WTC11 (cell line): ENCODE measurements at places on chromosomes 7 and 10. TPM values are rescaled to one million over a fixed set of nuclear protein-coding genes. Genes with fewer than 3 reads are reported as not detected.

The WDFY4 gene
- total RNA-seq = 0.13 to 0.25 TPM (median 0.21 TPM) in 3 replicates

The HSPA12A gene
- 5.0 to 7.2 TPM (median 5.2 TPM) in 3 replicates for total RNA-seq

The CYP2C8 gene
- 0.46 to 0.81 TPM (median 0.69 TPM) in 3 replicates for total RNA-seq

The DDIT4 gene
- total RNA-seq = 118 to 158 TPM (median 153 TPM) in 3 replicates

The CHN2 gene
- total RNA-seq = 5.0 to 6.6 TPM (median 5.9 TPM) in 3 replicates

The ZMIZ2 gene
- total RNA-seq = 97.0 to 102 TPM (median 99.1 TPM) in 3 replicates

The FAM25A gene
- total RNA-seq = not detected in 3 replicates

DNA sequence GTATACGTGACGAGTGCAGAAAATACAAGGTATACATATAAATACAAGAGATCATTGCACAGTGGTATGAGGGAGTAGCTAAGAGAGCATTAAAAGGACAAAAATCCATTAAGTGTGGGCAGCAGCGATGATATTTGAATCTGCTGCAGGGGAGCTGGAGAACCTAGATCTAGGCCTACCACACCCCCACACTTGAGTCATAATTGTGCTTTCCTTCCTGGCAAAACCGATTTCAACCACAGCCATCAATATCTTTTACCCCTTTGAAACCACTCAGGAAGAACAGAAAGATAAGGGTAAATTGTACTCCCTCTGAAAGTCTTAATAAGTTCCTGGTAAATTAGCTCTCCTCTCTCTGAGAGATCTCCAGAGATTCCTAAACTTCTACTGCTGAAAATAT lies 345.0 kb downstream of the SORCS1 start:
- H3K4me1 ChIP-seq = peaks cover 7% of the 10 kb centered on the region
- H3K27me3 ChIP-seq = no peaks in the 10 kb centered on the region
- DNase-seq = no peak
- H3K36me3 ChIP-seq = no peaks in the 10 kb centered on the region
- no peak overlapping the region for H3K27ac ChIP-seq
- H3K4me3 ChIP-seq = no peak overlapping the region

- DNase-seq = no peak
- H3K4me1 ChIP-seq = peaks cover 16% of the 10 kb centered on the region
- H3K4me3 ChIP-seq = no peak overlapping the region
These were observed 2.0 kb downstream of the MICALL2 start for GRCh38 chr7:1457059-1457948.

GRCh38 chr10:118106426-118106825 lies 59.7 kb upstream of the RAB11FIP2 start:
- H3K27me3 ChIP-seq = no peaks in the 10 kb centered on the region
- H3K36me3 ChIP-seq = peaks cover 5% of the 10 kb centered on the region; the same call in 1 of the 2 replicates

- H3K36me3 ChIP-seq = no peaks in the 10 kb centered on the region
- H3K4me3 ChIP-seq = no peak overlapping the region
- H3K27ac ChIP-seq = no peak overlapping the region
- no peak for DNase-seq
These were observed 16.0 kb upstream of the GALNTL5 start for GRCh38 chr7:151940048-151940811.

DNA sequence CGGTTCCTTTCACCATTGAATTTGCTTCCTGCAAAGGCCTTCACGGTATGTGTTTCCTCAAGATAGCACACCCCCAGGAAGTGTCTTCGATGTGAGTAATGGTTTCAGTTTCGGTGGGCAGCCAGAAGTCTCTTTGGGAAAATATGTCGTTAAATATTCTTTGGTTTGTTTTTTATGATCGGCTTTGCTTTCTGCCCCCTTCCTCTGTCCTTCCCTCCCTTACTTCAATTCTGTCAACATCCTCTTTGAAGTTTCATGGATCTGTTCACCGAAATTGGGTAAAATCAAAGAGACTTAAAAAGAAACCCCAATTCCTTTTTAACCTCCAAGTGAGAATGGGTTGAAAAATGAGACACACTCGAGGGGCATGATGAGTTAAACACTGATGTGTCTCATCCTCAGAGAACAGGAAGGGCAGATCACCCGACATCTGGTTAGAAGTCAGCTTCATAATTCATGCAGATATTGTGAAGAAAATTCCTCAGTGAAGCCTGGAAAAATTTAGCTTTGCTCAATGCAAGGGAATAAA lies 170.8 kb upstream of the HABP2 start:
- DNase-seq = no peak
- peaks cover 15% of the 10 kb centered on the region for H3K4me1 ChIP-seq
- no peaks in the 10 kb centered on the region for H3K36me3 ChIP-seq
- no peak overlapping the region for H3K27ac ChIP-seq

DNA sequence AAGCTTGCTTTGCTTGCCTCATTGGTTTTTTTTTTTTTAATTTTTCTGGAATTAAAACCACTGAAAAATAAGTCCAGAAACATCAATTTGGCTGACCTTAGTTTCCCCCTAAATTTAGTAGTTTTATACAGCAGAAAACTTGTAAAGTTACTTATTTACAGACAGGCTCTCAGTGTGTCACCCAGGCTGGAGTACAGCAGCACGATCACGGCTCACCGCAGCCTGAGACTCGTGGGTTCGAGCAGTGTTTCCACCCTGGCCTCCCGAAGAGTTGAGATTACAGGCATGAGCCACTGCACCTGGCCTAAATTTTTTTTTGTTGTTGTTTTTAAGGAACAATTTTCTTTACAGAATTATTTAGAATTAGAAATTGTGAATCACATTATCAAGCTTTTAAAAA lies 250.5 kb downstream of the SDK1 start:
- DNase-seq = no peak
- H3K27me3 ChIP-seq = no peaks in the 10 kb centered on the region
- H3K36me3 ChIP-seq = peaks cover 6% of the 10 kb centered on the region; the same call in 1 of the 2 replicates
- no peak overlapping the region for H3K27ac ChIP-seq
- H3K4me1 ChIP-seq = peaks cover 47% of the 10 kb centered on the region

- H3K27ac ChIP-seq = peak overlapping the region; percentile 78
- H3K27me3 ChIP-seq = no peaks in the 10 kb centered on the region; the same call in 1 of the 2 replicates
- no peak overlapping the region for H3K4me3 ChIP-seq
- peaks cover 15% of the 10 kb centered on the region for H3K36me3 ChIP-seq
- no peak for DNase-seq
- H3K4me1 ChIP-seq = peaks cover 13% of the 10 kb centered on the region
These were observed 130.6 kb upstream of the BTBD16 start for GRCh38 chr10:122140461-122140902.

- no peak overlapping the region for H3K27ac ChIP-seq
- H3K27me3 ChIP-seq = no peaks in the 10 kb centered on the region
- H3K4me3 ChIP-seq = no peak overlapping the region
- DNase-seq = no peak
- H3K4me1 ChIP-seq = peaks cover 9% of the 10 kb centered on the region
These were observed 22.5 kb upstream of the HIBADH start for GRCh38 chr7:27685209-27685608.

DNA sequence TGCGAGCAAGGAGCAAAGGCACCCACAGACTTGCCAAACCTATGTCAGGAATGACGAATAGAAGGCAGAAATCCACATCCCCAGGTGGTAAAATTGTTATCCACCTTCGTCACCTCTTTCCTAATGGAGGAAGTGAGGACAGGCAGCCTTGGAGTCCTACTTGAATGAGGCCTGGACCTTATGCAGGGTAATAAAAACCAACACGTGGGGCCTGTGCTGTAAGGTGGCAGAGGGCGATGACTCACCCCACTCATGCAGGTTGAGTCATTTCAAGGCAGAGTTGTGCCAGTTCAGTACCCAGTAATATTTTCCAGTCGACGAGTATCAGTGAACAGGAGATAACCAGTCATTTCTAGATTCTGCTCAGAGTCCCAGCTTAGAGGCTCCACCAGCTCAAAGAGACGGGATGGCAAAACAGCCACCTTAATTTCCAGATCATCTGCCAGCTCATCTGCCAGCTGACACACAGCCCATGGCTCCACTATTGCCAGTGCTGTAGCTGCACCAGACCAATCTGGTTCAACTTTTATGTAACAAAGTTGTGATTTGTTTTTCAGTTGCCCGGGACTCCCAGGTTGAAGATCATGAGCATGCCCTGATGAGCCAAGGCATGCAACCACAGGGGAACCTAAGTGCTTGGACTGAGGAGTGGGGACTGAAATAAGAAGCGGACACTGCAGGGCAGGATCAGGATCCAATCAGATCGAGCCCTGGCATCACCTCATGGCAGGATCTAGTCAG lies 176.2 kb upstream of the ITGB1 start:
- H3K4me3 ChIP-seq = no peak overlapping the region
- H3K27me3 ChIP-seq = no peaks in the 10 kb centered on the region
- H3K27ac ChIP-seq = no peak overlapping the region
- H3K36me3 ChIP-seq = no peaks in the 10 kb centered on the region
- no peaks in the 10 kb centered on the region; the same call in 1 of the 2 replicates for H3K4me1 ChIP-seq

DNA sequence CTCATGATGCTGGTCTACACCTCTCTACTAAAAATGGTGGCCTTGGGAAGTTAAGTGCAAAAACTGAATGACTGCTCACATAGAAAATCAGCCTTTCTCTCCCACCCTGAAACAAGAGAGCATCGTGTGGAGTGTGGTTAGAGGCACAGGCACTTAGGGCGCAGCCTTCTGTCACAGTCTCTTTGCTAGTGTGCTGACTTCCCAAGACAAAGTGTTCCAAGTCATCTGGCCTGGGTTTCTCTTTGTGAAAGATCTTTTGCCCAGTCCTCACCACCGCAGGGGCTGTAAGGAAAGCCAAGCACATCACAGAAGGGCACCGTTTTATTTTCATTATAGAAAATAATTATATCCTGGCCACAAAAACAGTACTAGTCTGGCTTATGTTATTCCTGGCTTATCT lies 12.5 kb downstream of the STN1 start:
- H3K36me3 ChIP-seq = peaks cover 7% of the 10 kb centered on the region; the same call in 1 of the 2 replicates
- H3K4me1 ChIP-seq = peaks cover 20% of the 10 kb centered on the region
- H3K27ac ChIP-seq = peak overlapping the region; percentile 44; the same call in 1 of the 2 replicates
- H3K27me3 ChIP-seq = no peaks in the 10 kb centered on the region
- no peak overlapping the region for H3K4me3 ChIP-seq

GRCh38 chr7:638256-639011 lies 88.1 kb upstream of the DNAAF5 start:
- H3K27ac ChIP-seq = peak overlapping the region; percentile 90
- peaks cover 5% of the 10 kb centered on the region; the same call in 1 of the 2 replicates for H3K4me1 ChIP-seq
- H3K36me3 ChIP-seq = peaks cover 4% of the 10 kb centered on the region
- no peak overlapping the region for H3K4me3 ChIP-seq

DNA sequence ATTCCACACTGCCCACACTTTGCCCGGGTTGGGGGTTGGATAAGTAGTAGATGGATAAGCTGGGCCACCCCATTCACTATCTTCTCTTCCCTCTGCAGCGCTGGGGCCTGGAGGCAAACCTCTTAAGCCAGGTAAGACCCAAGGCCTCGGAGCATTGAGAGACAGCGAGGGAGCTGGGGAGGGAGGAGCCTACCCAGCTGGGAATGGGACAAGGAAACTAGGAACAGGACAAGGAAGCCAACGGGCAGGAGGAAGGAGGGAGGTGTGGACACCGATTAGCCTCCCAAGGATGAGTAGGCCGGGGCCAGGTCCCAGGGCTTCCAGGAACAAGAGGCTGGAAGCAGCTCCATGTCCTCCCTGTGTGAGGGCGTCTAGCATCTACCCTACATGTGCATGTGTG lies 9.6 kb downstream of the ELN start:
- no peak overlapping the region for H3K27ac ChIP-seq
- H3K4me1 ChIP-seq = peaks cover 22% of the 10 kb centered on the region
- no peak for DNase-seq
- H3K27me3 ChIP-seq = no peaks in the 10 kb centered on the region
- H3K4me3 ChIP-seq = no peak overlapping the region

DNA sequence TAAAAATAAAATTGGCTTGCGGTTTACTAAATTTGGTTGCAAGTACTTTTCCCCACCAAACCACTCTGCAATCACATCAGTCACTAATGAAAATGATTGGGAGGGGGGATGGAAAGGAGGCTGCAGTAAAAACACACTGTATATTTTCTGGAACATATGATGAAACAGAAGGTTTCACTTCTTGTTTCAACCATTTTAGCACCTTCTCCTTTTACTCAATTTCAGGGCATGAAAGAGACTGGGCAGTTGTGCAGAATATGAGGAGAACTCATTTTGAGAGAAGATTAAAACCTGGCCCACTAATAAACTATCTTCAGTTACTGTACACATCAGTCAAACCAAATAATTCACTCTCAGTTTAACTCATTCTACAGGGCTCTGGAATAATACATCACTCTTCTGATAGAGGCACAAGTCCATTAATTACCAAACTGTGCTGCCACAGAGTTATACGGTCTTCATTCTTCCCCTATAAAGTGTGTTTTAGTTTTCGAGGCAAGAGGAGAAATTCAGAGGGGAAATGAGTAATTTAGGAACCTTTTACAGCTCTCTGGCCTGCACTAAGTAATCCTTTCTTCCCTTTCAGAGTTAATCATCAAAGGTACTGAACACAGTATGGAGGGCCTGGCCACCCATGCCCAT lies 25.5 kb downstream of the JAZF1 start:
- H3K4me3 ChIP-seq = no peak overlapping the region
- no peak overlapping the region for H3K27ac ChIP-seq
- H3K27me3 ChIP-seq = no peaks in the 10 kb centered on the region
- no peak for DNase-seq
- peaks cover 31% of the 10 kb centered on the region for H3K4me1 ChIP-seq
- peaks cover 8% of the 10 kb centered on the region; the same call in 1 of the 2 replicates for H3K36me3 ChIP-seq

DNA sequence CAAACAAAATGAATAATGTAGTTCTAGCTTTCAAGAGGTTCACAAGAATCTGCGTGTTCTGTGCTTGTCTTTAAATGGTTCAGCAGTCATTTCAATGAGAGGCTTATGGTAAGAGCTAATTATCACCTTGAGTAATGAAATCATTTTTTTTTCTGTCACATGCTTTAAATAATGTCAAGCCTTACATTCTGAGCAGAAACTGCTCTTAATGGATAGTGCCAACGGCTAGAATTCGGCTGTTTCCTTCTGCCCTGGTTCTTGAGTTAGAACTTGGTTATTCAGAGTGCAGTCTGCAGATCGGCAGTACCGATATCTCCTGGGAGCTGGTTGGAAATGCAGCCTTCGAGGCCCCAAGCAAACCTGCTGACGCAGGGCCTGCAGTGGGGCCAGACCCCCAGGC lies 316.2 kb downstream of the CAMK1D start:
- no peak overlapping the region for H3K4me3 ChIP-seq
- no peaks in the 10 kb centered on the region for H3K4me1 ChIP-seq
- H3K27me3 ChIP-seq = no peaks in the 10 kb centered on the region
- H3K27ac ChIP-seq = no peak overlapping the region

DNA sequence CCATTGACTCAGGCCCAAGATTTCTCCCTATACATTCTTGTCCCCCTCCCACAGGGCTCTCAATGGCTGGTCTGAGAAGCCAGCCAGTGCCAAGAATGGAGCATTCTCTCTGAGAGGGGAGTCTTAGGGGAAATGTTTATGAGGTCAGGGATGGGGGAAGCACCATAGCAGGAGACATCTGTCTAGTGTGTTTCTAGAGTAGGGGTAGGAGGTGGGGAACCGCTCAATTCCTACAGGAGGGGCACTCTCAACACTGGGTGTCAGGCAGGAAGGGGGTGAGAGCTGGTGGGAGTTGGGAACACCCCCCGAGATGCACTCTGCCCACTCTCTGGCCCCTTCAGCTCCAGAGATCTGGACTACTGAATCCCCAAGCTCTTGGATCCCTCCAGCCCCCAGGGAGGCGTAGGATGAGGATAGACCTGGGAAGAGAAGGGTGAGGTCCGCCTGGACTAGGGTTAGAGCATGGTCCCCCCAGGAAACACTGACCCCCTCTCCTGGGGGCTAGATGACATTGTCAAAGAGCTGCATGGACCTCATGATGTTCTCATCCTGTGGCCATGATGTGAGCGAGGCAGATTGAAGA lies 8.7 kb upstream of the OGA start:
- H3K36me3 ChIP-seq = no peaks in the 10 kb centered on the region
- H3K27ac ChIP-seq = no peak overlapping the region
- H3K4me3 ChIP-seq = no peak overlapping the region

- H3K27me3 ChIP-seq = peaks cover 37% of the 10 kb centered on the region
- no peak overlapping the region for H3K4me3 ChIP-seq
- no peak overlapping the region for H3K27ac ChIP-seq
These were observed 23.9 kb upstream of the LEP start for GRCh38 chr7:128217030-128217805.

- H3K36me3 ChIP-seq = no peaks in the 10 kb centered on the region
- H3K4me1 ChIP-seq = peaks cover 20% of the 10 kb centered on the region
- no peak for DNase-seq
These were observed 3.3 kb downstream of the SLIT1 start for GRCh38 chr10:97182288-97182990.
